Fibroblast of the aortic adventitia (primary cell): ENCODE measurements at places on chromosomes 5 and 9.
A peak's percentile ranks its signal among the peaks of the same experiment; 100 is the strongest.

DNA sequence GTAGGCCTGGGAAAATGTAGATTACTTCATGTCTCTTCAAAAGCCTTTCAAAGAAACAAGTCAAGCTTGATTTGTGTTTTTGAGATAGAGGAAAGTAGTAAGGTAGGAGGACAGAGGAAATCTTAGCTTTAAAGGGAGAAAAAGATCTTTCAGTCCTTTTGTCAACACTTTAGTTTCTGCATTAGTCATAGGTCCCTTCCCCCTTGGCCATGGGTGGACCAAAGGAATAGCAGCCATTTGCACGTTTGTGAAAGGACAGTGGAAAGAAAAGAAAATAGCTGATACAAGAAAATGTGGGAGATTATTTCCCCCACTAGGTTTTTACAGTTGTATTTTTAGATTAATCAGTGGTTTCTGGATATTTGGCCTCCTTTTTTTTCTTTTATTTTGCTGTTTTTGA is 121.9 kb upstream of the GRHPR start:
- DNase-seq: peak; percentile 47

DNA sequence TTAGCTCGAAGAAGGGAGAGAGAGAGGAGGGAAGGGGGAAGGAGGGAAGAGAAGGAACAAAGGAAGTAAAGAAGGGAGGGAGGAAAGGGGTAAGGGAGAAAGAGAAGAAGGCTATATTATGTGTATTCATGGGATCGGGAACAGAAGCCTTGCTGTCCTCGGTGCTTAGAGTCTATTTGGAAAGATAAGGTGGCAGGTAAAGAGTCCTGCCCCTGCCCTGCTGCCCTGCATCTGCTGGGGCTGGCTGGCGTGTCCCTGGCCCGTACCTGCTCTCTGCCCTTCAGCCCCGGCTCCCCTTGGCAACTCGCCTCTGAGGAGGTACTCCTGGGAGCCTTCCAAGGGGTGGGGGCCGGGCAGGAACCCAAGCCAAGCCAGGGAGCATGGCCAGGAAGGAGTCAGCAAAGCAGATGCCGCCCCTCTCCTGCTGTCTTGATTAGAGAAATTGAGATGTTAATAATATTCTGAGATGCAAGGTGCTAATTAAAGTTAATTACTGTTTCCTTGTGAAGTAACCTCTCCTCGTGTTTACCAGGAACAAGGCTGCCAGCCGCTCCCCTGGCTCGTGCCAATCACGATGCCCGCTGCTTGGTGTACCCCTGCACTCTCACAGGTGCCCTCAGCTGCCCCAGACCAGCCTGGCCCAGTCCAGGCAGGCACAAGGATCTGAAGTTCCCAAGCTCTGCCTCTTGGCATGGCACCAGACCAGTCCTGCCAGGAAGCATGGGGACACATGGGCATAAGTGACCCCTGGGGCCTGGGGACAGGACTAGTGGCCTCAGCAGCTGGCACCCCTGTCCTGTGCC is 36.6 kb downstream of the PCDH1 start:
- no peak for DNase-seq

DNA sequence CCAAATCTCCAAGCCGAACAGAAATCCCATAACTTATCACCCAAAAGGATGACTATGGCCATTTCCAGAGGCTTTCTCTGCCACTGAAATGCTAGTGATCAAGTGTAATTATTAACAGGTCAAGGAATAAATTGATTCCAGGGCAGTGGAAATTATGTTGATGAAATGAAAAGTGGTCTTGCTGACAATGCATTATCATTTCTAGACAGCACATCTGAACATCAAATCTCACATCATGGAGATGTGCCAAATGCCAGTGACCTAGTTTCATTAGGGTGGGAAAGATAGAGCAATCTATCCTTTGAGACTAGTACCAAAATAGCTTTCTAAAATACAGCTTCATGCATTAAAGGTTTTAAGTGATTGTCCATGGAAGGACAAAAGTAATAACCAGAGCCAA is 86.1 kb downstream of the AUH start:
- DNase-seq: no peak

- DNase-seq: no peak
Observed at GRCh38 chr9:1460143-1460769, 410.1 kb downstream of the DMRT2 start.

DNA sequence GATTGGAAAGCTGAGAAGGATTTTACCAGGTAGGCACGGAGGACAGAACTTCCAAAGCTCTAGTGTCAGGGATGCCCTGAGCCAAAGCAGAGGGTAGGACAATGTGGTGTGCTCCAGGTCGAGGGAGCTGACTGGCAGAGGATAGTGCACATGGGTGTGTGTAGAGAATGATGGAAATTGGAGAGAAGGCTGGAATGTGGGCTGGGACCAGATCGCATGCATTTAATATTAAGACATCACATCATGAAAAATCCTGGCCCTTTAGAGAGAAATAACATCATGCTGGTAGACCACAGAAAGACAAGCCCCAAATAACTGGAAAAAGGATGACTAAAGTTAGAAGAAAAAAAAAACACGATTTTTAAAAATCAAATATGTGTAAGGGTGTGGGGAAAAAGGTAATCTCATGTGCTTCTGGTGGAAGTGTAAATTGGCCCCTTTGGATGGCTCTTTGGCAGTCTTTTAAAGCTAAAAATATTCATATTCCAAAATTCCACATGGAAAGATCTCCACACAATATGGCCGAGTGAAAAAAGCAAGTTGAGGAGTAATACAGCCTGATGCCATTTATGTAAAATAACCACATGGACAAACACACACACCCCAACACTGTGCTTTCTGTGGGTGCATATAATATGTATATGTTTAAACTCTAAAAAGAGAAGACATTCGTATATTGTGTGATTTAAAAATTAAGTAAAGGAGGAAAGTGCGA is 67.0 kb upstream of the TGFBR1 start:
- peak; percentile 63 for DNase-seq

- no peak for DNase-seq
Observed at GRCh38 chr5:147659166-147659929, 123.2 kb downstream of the JAKMIP2 start.

- peak; percentile 84 for DNase-seq
Observed at GRCh38 chr5:39714036-39714698, 289.4 kb upstream of the DAB2 start.
